Memory B cell (primary cell): ENCODE measurements at places on chromosomes 4 and X.
A peak's percentile ranks its signal among the peaks of the same experiment; 100 is the strongest.

GRCh38 chrX:152632445-152633097, 5.1 kb upstream of the GABRQ start:
- DNase-seq = peak; percentile 2

GRCh38 chr4:77052352-77052751, 23.4 kb downstream of the CCNI start:
- peak; percentile 61 for DNase-seq

- DNase-seq = no peak
Observed at GRCh38 chr4:137067735-137068134, 464.6 kb downstream of the PCDH18 start.

DNA sequence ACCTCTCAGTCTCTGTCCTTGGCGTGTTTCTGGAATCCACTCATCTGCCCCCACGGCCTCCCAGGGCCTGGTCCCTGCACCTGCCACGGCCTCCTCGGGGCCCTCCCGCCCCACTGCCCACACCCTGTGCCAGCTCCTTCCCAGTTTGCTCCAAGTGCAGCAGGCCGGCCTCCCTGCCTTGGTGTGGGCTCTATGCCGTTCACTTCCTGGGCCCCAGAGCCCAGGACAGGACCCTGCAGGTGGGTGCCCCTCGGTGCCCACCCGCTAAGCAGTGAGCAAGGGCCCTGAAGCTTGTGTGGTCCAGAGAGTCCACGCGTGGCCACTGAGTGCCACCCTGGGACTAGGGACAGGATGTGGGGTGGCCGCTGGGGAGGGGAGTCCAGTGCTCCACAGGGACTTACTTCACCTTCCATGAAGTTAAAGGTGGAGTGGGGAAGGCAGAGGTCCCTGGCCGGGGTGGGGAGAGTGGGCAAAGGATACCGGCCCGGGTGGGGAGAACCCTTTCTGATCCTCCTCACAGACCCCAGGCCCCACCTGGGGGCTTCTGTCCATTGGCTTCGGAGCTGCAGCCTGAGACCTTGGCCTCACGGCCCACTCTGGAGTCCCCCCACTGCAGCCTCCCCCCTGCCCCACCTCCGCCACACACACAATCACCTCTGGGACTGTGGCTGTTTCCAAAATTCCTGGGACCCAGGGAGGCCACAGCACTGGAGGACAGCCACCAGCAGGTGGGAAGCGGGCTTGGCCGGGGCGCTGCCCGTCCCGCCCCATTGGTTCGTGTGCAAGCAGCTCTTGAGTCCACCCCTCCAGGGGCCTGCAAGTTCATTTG, 60.0 kb upstream of the NKX1-1 start:
- no peak for DNase-seq

DNA sequence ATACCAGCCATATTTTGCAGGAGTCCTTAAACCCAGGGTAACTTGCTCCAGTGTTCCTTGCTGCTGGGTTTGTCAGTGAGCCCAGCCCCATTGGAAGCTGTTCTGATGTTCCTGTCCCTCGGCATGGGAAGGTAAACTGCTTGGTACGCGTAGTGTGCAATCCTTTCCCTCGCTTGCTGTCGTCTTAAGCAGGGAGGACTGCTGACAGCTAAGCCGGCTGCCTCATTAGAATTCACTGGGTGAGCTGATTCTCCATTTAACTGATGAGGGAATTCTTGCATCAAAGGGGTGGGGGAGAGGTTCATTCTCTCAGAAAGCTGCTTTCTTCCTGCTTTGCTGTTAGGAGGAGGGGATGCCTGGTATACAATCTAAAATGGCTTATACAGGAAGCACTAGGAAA, 164.6 kb downstream of the MID1IP1 start:
- DNase-seq = no peak

GRCh38 chrX:102546828-102547493, 30.4 kb upstream of the TMSB15A start:
- DNase-seq = no peak

DNA sequence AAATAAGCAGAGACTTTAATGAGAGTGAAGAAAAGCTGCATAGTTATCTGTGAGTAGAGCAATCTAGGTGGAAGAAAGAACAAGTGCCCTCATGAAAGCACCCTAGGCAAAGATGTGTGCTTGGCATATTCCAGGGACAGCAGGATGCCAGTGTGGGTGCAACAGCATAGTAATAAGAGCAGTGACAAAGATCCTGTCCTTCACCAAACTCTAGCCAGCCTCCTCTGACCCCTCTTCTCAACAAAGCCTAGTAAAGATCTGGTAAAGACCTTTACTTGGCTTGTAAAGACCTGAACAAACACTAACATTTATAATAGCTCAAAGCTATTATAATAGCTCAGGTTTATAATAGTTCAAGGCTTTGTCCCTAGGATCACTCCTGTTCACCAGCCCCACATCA, 735.4 kb downstream of the PCDH7 start:
- no peak for DNase-seq

- DNase-seq = no peak
Observed at GRCh38 chrX:140817943-140818342, 108.4 kb downstream of the LINC00632 start.

GRCh38 chr4:98284640-98285046, 23.5 kb downstream of the RAP1GDS1 start:
- no peak for DNase-seq

DNA sequence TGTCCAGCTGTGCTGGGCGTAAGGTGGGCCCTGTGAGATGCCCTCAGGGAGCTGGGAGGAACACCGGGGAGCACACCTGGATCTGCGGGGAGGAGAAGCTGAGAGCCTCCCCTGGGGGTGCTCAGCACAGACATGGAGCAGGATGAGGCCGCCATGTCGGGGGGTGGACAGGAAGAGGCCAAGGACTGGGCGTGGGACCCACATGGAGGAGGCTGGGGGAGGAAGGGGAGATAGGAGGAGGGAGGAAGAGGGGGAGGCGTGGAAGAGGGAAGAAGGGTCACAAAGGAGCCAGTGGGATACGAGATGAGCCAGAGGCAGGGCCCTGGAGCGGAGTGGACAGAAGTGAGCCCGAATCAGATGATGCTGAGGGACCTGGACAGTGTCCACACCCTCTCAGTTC, 66.3 kb downstream of the ZFYVE28 start:
- no peak for DNase-seq

GRCh38 chrX:29992083-29992482, 223.3 kb upstream of the MAGEB2 start:
- no peak for DNase-seq

DNA sequence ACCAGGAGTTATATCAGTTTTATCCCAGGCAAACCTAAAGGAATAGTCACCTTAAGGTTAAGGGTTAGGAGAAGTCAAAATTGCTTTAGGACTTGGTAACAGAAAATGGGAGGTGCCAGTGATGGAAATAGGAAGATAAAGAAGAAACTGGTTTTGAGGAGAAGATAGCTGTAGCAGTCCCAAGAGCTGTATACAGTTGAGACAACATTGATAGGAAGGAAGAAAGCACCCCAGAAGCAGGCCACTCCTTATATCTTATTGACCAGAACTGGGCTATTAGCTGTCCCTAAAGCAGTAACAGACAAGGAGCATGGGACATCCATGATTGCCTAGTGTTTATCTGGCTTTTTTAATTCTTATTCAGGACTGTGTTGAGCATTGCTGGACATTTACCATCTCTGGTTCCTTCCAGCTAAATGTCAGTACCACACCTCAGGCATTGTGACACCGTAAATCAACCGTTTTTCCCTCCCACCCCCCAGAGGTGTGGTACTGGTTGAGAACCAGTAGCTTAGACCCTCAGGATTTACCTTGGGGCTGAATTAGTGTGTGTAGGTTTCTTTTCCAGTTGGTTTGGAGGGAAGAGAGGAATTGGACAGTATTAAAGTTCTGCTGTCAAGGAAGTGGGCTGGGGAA, 2.0 kb upstream of the PGRMC2 start:
- no peak for DNase-seq

- DNase-seq = no peak
Observed at GRCh38 chr4:38490753-38491446, 173.1 kb upstream of the KLF3 start.

- DNase-seq = no peak
Observed at GRCh38 chrX:6120329-6120728, 108.3 kb downstream of the NLGN4X start.

DNA sequence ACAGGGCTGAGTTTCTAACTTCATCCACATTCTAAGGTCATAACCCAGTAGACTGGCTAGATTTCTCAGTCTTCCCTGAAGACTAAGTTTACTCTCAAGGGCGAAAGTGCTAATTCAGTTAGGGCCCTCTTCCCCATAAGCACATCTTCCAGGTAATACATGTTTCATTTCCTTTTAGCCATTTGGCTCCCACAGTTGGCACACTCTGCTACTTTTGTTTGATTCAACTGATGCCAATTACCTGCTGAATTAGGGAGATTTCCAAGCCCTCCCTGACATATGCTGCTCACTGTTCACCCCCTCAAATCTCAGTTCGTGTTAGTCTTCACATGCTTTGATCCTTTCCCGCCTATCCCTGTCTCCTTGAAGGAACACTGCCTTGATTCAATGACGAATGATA, 17.0 kb upstream of the WDR17 start:
- no peak for DNase-seq

DNA sequence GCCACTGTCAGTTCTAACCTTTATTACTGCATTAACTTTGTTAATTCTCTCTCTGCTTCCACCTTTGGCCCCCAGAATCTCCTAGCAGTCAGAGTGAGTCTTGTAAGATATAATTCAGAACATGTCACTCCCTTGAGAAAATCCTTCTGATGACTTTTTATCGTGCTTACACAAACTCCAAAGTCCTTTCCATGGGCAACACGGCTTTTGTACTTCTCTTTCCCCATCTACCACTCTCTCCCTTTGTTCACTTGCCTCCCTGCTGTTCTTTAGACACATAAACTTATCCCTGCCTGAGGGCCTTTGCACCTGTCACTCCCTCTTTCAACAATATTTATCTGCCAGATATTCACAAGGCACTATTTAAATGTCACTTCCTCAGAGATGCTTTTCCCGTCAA, 64.8 kb downstream of the MAOB start:
- no peak for DNase-seq

- DNase-seq = no peak
Observed at GRCh38 chrX:68299898-68300297, 133.4 kb downstream of the OPHN1 start.

DNA sequence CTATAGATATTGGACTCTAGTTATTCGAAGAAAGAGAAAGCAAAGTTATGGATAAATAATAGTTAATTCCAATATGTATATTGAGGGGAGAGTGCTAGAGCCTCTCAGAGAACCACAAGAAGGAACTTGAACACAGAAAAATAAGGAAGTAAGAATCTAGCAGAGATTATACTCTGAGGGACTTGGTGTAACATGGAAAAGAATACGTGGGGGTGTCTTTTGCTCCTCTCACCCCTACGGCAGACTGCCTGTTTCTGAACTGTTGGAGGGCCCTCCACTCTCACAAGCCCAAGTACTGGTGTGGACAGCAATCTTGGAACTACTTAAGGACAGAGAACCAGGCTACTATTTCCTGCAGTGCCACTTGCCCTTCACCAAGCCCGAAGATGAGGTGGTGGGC, 1174.4 kb upstream of the PCDH10 start:
- no peak for DNase-seq

GRCh38 chrX:104166735-104167436, 633 bp downstream of the FAM199X start:
- no peak for DNase-seq

GRCh38 chrX:153494061-153494460, 719 bp upstream of the BGN start:
- DNase-seq = no peak

GRCh38 chr4:38832624-38833528, 23.7 kb downstream of the TLR6 start:
- no peak for DNase-seq

- no peak for DNase-seq
Observed at GRCh38 chrX:136097871-136098805, 49.2 kb upstream of the FHL1 start.
